Amniotic stem cell (primary cell): ENCODE measurements at places on chromosomes 2 and 18.
A peak's percentile ranks its signal among the peaks of the same experiment; 100 is the strongest.

DNA sequence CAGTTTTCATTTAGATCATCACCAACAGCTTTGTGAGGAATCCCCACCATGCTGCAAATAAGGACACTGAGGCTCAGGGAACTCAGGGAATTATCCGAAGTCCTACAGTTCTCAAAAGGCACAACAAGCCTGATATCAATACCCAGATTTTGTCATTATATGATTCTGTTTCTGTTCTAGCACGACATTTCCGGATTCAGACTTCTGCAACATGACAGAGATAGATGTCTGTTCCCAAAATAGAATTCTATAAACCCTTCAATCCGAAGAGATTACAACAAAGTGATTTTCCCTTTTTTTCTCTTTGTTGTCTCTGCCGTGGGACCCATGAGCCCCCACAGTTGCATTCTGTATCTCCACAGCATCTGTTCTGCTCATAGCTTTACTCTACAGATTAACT, 72.0 kb downstream of the DOCK10 start:
- DNase-seq: no peak

GRCh38 chr2:207041786-207042554, 102.7 kb downstream of the CPO start:
- DNase-seq: no peak

GRCh38 chr2:96547203-96547641, 10.7 kb downstream of the ARID5A start:
- no peak for DNase-seq

DNA sequence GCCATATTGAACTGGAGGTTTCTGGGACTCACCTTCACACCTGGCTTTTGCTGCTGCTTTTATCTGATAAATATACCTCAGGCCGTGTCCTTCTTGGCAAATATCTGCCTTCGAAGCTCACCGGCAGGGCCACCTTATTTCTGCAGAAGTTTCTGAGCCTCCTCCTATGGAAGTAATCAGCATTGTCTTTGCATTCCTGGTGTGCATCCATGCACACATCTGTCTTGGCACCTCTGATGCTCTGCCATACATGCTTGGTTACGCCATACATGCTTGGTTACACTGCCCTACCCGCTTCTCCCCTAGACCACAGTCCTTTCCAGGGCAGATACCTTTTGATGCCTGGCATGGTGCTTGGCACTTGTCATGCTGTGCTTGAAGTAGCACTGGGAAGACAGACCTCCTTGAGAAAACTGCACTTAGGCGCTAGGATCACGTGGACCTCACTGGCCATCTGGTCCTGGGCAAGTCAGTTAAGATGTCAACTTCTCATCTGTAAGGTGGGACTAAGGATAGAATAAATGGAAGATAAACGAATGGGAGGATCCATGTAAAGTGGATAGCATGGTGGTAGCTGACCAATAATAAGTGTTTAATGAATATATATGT, 66.8 kb downstream of the ZNF236 start:
- no peak for DNase-seq

GRCh38 chr2:70984576-70985282, 6.3 kb downstream of the ANKRD53 start:
- no peak for DNase-seq

- no peak for DNase-seq
Observed at GRCh38 chr2:71609441-71609840, 156.1 kb downstream of the DYSF start.

DNA sequence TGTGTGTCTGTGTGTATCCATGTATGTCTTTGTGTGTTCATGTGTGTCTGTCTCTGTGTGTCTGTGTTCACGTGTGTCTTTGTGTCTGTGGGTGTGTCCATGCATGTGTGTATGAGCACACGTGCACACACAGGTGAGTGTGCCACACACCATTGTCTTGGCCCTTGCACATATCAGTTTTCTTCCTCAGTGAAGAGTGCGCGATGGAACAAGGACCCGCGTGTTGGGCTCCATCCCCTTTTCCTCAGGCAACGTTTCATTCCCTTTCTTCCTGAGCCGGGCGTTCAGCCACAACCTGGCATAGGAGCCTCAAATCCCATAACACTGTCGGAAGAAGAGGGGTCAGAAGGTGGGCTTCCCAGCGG, 74.3 kb downstream of the PTGR3 start:
- no peak for DNase-seq

- peak; percentile 92 for DNase-seq
Observed at GRCh38 chr18:361941-362310, 94.1 kb upstream of the THOC1 start.

DNA sequence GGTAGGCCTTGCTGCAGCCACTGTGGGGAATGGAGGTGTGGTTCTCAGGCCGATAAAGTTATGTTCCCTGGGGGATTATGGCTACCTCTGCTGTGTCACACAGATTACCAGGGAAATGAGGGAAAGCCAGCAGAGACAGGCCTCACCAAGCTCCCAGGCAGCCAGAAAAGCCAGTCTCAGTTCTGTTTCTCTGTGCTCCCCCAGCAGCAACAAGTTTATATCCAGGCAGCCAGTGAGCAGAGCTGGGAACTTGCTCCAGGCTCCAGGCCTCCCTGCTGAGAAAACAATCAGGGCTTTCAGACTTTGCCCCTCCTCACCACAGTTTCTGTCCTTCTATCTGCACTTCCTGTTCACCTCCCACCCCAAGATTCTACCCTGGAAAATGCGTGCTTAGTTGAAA, 596.6 kb upstream of the GYPC start:
- no peak for DNase-seq

DNA sequence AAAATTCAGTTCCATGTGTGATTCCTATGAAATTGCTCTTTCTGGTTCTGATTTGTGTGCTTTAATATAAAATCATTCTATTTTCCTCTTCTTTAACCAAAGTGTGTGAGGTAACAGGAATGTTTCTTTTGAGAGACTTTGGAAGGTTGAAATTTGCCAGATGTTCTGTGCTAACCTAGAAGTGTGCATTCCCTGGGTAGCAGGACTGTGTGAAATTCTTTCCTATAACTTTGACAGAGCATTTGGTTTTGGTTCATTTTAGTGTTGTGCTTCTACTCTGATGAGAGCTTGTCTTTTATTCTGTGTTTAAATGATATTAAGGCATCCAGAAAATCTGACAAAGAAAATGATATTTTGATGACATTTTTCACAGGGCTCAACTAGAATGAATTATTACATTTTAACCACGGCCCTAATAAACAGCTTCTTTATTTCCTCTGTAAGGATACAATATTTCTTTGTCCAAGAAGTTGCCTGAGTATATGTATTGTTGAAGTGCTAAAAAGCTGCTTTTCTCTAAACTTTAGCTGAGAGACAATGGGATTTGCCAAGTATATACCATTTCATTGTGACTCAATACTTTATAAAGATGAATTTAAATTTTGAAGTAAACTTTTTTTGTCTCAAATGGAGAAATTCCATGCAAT, 34.7 kb upstream of the DLX1 start:
- DNase-seq: no peak

DNA sequence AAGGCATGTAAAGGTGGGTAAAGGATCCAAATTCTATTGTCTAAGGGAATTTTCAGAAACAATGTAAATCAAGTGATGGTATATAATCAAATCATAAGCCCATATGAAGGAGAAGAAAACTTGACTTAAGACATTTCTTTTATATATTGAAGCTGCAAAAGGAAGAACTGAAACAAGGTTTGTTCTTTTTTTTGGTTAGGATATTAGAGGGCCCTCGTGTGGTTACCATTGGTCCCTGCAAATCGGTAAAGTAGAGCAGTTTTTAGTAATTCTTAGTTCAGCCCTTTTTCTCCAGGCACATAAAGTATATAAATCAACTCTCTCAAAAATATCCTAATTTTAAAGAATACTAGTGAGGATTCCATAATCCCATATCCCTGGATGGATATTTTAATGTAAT, 105.6 kb upstream of the STK17B start:
- DNase-seq: no peak

DNA sequence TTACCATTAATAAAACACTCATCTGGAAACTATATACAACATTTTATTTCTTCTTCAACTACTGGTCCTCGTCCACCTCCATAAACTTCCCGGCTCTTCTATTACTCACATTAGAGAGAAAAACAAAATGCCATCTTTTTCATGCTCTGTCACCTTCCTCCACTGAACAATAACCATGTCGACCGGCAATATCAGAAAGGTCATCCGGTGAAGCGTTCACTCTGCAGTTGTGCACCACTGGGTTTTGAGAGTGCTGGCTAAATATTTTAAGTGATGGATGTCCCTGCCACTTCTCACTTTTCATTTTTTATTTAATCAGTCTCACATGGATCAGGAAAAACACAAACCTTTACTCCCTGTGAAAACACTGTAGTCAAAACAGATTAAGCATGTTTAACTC, 48.2 kb downstream of the SPP2 start:
- no peak for DNase-seq

- no peak for DNase-seq
Observed at GRCh38 chr2:62293490-62294271, 97.8 kb downstream of the B3GNT2 start.

DNA sequence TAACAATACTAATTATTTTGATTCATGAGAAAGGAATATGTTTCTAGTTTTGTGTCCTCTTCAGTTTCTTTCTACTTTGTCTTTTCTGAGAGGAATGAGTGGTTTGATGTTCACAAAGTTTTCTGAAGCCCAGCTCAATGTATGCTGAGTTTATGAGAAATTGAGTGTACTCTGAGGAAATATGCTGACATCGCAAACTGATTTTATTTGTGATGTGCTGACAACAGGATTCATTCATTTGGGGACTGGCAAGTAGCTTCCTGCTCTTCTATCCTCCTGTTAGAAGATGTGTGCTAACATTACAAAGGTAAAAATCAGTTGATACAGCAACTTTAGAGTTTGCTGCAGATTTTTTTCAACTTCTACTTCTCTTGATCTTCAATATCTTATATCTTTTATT, 403.2 kb upstream of the CDH19 start:
- no peak for DNase-seq

- DNase-seq: no peak
Observed at GRCh38 chr18:8871489-8871888, 166.1 kb downstream of the MTCL1 start.

DNA sequence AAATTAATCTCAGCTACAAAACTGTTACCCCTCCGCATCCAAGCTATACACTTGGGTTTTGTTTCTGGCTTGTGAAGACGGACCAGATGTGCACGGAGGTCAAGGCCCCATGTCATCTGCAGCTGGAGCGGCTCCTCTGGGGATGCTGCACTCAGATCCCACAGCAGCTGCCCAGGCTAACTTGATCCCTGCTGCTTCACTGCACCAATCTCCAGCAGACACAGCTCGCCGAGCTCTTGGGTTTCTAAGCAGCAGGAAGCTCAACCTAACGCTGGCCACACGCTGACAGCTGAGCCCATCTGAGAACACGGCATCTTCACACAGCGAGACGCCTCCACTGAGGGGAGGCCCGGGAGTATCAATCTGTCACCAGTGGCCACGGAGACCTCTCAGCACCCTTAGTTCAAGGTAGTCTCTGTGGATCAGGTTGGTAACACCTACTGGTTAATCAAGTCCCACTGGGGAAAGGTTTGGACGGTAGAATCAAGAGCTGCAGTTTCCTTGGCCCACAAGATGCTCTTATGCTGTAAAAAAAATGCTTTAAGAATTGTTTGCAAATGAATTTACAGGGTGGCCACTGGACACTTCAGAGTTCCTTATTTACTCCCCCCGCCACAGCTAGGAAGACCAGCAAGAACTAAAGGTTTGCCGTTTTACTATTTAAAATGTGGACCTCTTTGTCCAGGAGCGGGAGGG, 67.5 kb downstream of the EMILIN2 start:
- DNase-seq: no peak

GRCh38 chr2:182302174-182302573, 124.7 kb downstream of the PDE1A start:
- DNase-seq: peak; percentile 37

- no peak for DNase-seq
Observed at GRCh38 chr2:222295368-222296062, 3.3 kb downstream of the PAX3 start.

GRCh38 chr2:45068571-45069140, 59.4 kb upstream of the SIX2 start:
- DNase-seq: no peak

DNA sequence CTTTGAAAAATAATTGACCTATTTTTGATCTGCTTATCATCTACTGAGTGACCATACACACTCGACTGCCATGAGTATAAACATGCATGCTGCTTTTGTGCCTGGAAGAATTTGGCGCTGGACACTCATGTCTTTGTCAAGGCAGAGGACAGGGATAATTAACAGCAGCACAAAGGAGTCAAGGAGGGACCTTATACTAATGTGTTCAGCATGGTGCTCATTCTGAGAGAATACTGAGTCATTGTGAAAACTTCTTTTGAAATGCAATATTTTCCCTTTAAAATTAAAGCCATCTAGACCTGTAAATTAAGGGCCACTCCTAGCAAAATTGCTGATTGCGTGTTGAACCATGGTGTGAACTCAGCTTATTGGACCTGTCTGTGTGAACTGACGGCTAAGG, 116.3 kb downstream of the ZNF532 start:
- no peak for DNase-seq

DNA sequence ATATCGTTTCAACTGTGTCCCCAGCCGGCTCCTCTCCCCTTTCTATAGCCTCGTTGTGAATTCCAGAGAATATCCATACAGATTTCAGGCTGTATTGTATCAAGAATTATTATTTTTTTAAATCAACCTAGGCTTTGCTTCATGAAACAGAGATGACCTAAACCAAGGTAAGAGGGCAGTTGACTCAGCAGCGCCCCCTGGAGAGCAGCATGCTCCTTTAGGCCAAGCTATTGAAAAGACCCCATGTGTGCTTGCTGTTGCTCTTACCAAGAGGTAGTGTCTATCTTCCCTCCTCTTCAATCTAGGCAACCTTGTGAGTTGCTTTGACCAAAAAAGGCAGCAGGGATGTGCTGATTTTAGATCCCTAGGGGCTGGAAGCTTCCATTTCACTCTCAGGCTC, 426.7 kb upstream of the SMIM21 start:
- DNase-seq: no peak
